Hematopoietic multipotent progenitor cell (in vitro differentiated cells): ENCODE measurements at places on chromosomes 5 and 9.

DNA sequence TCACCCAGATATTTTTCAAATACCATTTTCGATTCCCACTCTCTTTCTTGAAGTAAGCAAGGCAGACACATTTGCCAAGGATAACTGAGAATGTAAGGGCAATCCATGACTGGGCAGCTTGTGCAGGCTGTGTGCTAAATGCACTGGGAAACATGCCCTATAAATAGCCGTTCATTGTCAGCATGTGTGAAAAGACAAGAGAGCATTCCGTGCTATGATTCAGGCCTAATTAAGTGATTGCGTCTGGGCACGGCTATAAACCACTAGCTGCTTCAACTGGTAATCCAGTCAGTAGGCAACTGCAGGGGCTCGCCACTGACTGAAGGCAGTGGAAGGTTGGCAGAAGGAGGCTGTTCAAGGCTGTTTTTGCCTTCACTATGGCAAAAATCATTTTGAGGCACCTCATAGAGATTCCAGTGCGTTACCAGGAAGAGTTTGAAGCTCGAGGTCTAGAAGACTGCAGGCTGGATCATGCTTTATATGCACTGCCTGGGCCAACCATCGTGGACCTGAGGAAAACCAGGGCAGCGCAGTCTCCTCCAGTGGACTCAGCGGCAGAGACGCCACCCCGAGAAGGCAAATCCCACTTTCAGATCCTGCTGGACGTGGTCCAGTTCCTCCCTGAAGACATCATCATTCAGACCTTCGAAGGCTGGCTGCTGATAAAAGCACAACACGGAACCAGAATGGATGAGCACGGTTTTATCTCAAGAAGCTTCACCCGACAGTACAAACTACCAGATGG, at the start of gene HSPB3:
Gene HSPB3, plus strand, starts transcription at position 287 of the 745 bp plus-strand sequence. Its CDS starts 91 bp downstream, at position 378.
- no peak for DNase-seq

GRCh38 chr9:13411791-13412190, 132.3 kb upstream of the MPDZ start:
- no peak for DNase-seq

DNA sequence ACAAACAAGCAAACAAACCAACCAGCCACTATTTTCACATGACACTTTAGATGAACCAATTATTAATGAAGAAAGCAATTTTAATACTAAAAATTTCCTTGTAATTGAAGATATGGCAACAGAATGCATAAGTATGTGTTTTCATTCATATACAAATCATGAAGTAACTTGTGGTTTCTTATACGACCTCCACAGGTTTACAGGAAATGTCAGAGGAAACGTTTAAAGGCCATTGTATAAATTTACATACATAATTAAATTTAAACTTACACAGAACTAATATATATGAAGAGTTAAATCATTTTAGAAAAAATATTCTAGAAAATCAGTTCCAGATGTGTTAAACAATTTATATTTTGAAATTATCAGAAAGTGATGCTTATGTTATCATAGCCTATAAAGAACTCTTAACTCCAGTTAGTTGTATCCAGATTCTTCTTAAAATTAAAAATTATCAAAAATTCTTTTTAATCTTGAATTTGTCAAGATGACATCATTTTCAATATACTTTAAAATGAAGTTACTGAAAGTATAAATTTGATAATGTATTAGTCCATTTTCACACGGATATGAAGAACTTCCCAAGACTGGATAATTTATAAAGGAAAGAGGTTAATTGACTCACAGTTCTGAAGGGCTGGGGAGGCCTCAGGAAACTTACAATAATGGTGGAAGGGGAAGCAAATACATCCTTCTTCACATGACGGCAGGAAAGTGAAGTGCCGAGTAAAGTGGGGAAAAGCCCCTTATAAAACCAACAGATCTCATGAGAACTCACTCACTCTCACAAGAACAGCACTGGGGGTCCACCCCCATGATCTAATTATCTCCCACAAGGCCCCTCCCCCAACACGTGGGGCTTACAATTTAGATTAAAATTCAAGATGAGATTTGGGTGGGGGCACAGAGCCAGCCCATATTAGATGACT, 192.0 kb downstream of the PIK3R1 start:
- peak; percentile 33 for DNase-seq

DNA sequence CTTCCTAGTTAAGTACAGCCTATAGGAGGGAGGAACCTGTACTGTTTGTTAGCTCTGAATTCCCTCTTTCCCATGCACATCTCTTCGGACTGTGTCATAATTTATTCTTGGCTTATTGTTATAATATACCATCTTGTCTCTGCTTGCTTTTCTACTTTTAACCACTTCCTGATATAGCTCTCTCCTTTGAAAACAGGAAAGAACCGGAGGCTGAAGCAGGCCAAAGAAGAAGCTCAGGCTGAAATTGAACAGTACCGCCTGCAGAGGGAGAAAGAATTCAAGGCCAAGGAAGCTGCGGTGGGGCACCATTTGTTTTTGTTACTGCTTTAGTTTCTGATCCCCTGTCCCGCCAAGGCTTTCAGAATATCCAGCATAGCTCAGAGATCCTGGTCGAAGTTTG, 4.8 kb downstream of the ATP6V1G1 start:
- peak; percentile 86 for DNase-seq

DNA sequence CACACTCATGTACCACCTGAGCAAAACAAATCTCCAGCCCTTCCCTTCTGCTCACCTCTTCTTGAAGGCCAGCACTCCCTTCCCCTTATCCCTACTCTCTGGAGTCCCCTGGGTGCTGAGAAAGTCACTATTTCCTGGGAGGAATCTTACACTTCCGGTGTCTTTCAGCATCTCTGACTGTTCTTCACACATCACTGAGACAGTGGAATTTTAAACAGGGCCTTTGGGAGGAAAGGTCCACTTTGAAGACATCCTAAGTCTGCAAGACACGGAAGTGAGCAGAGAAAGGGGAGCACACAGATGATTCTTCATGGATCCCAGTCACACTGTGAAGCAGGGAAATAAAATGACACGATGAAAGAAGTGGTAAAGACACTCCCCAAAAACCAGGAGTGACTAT, 25.6 kb downstream of the FRMD3 start:
- DNase-seq: no peak

- DNase-seq: no peak
Measured at GRCh38 chr5:42632354-42632900, 124.2 kb upstream of the CCDC152 start.

GRCh38 chr9:102237094-102237493, 498.6 kb upstream of the GRIN3A start:
- no peak for DNase-seq

DNA sequence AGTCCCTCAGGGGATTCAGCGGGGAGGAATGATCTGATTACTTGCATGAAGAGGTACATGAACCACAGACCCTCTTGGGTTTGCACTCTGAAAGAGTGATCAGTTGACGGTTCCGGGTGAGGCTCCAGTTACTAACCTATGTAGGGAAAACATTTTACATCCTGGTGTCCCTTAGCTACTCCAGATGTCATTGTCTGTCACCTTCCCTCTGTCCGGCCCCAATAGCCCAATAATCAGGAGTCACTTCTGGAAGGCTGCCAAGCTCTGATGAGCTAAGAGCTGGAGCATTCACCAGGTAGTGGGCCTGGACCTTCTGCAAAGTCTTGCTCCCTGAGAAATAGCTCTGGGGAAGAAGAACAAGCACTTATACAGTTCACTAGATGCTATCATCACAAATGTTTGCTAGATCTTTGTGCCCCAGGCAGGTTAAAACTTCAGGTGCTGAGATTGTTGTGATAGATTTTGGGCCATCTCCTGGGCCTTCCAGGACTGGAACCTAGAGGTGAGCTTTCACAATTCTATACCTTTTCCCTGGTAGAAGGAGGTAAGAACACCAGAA, 64.5 kb downstream of the ENTREP1 start:
- no peak for DNase-seq

GRCh38 chr5:66982470-66982869, 214.1 kb downstream of the CD180 start:
- no peak for DNase-seq

GRCh38 chr9:72596451-72597180, 75.2 kb downstream of the TMC1 start:
- no peak for DNase-seq
